ENCODE measurements at places on chromosomes 16 and 17. TPM values are rescaled to one million over a fixed set of nuclear protein-coding genes. Genes with fewer than 3 reads are reported as not detected.

The TP53TG3 gene
- total RNA-seq: not detected

GRCh38 chr16:14041164-14041563 is 30.0 kb upstream of the MRTFB start:
- H3K4me1 ChIP-seq: no peaks in the 10 kb centered on the region
- H3K27me3 ChIP-seq: no peaks in the 10 kb centered on the region
- H3K36me3 ChIP-seq: no peaks in the 10 kb centered on the region
- no peak overlapping the region for H3K4me3 ChIP-seq

- no peaks in the 10 kb centered on the region for H3K36me3 ChIP-seq
- no peak overlapping the region for H3K4me3 ChIP-seq
- H3K27me3 ChIP-seq: no peaks in the 10 kb centered on the region
- H3K4me1 ChIP-seq: peaks cover 30% of the 10 kb centered on the region
- H3K27ac ChIP-seq: no peak overlapping the region
Measured at GRCh38 chr16:66476328-66477027, 49.4 kb downstream of the BEAN1 start.

The PRSS33 gene
- not detected for total RNA-seq

- H3K4me3 ChIP-seq: no peak overlapping the region
- DNase-seq: no peak
- no peak overlapping the region for H3K27ac ChIP-seq
- no peaks in the 10 kb centered on the region for H3K27me3 ChIP-seq
- no peaks in the 10 kb centered on the region for H3K36me3 ChIP-seq
- H3K4me1 ChIP-seq: no peaks in the 10 kb centered on the region
Measured at GRCh38 chr17:37847811-37848331, 76.3 kb upstream of the TBC1D3K start.

The CD300LB gene
- total RNA-seq: not detected

The ASGR2 gene
- not detected for total RNA-seq

- H3K36me3 ChIP-seq: no peaks in the 10 kb centered on the region
- no peak overlapping the region for H3K27ac ChIP-seq
Measured at GRCh38 chr16:81921085-81921814, 90.0 kb downstream of the SDR42E1 start.

GRCh38 chr17:6358131-6358530 is 76.8 kb downstream of the AIPL1 start:
- no peak overlapping the region for H3K27ac ChIP-seq
- no peak overlapping the region for H3K4me3 ChIP-seq
- no peaks in the 10 kb centered on the region for H3K36me3 ChIP-seq
- H3K27me3 ChIP-seq: no peaks in the 10 kb centered on the region

GRCh38 chr16:2598133-2598641 is 60.4 kb downstream of the PDPK1 start:
- H3K4me3 ChIP-seq: no peak overlapping the region
- H3K27ac ChIP-seq: no peak overlapping the region
- no peak for DNase-seq
- H3K27me3 ChIP-seq: no peaks in the 10 kb centered on the region

- H3K4me3 ChIP-seq: no peak overlapping the region
- H3K4me1 ChIP-seq: no peaks in the 10 kb centered on the region
- no peak overlapping the region for H3K27ac ChIP-seq
- no peaks in the 10 kb centered on the region for H3K36me3 ChIP-seq
Measured at GRCh38 chr16:7861891-7862582, 529.4 kb downstream of the RBFOX1 start.

GRCh38 chr17:33962857-33963655 is 292.0 kb upstream of the CCL2 start:
- H3K4me3 ChIP-seq: no peak overlapping the region
- DNase-seq: no peak
- no peaks in the 10 kb centered on the region for H3K27me3 ChIP-seq
- H3K36me3 ChIP-seq: no peaks in the 10 kb centered on the region
- H3K27ac ChIP-seq: no peak overlapping the region
